ENCODE measurements at places on chromosomes 3 and 15. TPM values are rescaled to one million over a fixed set of nuclear protein-coding genes. Genes with fewer than 3 reads are reported as not detected.

GOLGA8T gene
- total RNA-seq = 2.6 TPM

GRCh38 chr15:66172324-66172980 lies 81.1 kb downstream of the MEGF11 start:
- no peak for DNase-seq

- peak; percentile 36 for DNase-seq
Measured at GRCh38 chr3:42213417-42213816, 52.6 kb downstream of the CCK start.

- DNase-seq = no peak
Measured at GRCh38 chr15:77808075-77808474, 175.4 kb upstream of the LINGO1 start.

DNA sequence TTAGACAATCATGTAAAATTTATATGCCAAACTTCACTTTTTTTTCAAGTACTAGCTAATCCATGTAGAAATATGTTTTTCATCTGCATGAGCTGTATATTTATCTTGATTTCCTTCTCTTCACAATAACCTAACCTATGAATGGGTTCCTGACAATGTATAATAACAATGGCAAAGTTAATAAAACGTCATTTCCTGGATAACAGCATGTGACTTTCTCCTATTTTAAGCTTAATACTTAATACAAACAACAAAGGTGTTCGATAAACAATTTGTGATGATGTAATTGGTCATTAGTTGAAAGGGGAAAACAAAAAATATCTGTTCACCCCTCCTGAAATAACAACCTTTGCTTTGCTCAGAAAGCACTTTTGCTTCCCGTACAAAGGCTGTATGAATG lies 20.4 kb downstream of the CD200 start:
- DNase-seq = no peak

DNA sequence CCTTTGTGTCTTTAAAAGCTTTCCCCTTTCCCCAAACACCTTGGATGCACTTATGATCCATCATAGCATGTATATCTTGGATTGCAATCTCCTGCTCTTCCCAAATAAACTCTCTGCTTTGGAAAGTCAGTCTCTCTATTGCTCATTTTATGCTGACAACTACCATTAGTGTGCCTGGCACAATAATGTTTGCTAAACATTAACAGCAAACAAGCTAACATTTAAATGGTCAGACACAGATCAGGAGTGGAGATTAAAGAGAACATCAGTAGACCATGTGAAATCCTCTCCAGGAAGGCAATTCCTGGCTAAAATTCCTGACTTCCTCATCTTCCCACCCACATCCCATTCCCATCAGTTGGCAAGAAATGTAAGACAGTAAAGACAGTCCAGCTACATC lies 44.3 kb upstream of the EIF1B start:
- no peak for DNase-seq

GRCh38 chr3:38582941-38583645 lies 66.4 kb downstream of the SCN5A start:
- DNase-seq = peak; percentile 5

- DNase-seq = no peak
Measured at GRCh38 chr3:105733356-105733755, 135.5 kb downstream of the CBLB start.

DNA sequence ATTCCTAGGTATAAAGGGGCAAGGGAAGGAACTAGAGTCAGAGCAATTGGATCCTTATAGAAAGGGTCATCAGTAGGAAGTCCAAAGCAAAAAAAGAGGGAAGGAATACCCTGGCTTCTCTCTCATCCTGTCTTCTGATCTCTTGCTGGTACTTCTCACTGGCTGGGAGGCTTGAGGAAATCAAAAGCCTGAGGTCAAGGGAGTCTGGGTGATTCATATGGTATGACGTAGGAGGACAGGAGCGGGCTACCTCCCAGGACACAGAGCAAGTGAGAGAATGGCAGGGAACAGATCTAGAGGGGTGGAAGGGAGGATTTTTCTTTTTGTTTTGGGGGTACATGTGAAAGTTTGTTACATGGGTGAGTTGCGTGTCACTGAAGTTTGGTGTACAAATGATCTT lies 76.0 kb downstream of the CFAP20DC start:
- DNase-seq = no peak

DNA sequence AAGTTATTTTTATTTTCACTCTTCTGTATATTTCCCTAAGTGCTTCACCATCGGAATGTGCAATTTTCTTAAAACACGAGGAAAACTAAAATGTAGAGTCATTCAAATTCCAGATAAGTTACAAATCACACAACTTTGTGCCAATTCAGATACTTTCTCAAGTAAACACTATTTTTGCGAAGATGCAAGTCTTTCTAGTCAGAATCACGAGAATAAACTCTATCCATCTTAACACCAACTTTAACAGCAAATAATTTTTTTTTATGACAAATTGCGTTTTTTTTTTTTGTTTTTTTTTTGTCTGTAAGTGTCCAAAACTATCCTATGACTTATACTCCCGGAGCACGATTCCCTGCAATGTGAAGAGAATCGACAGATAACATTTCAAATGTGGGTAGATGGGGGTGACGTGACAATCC lies 1.3 kb downstream of the STAG1 start:
- no peak for DNase-seq

MINAR1 gene
- 0.98 TPM for total RNA-seq

DNA sequence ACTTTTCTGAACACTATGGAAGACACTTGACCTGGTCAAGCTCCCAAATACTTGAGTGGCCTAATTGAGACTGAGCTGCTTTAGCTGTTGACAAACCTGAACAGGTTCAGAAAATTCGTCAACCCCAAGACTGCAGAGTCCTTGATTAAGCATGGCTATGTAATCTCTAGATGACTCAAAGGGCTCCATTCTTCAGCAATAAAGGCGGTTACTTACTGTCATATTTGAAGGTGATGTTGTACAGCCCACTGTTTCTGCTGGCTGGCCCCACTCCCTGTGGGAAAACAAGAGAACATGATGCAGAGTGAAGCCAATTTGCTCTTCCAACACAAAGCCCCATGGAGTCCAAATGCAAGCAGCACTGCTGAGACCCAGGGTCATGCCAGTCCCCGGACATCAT lies 45.1 kb downstream of the IL17RD start:
- DNase-seq = no peak

DCLK3 gene
- total RNA-seq = not detected

All from natural killer cell (primary cell).